Left renal pelvis (tissue), 4 donors: ENCODE measurements at places on chromosomes 12 and 14. TPM values are rescaled to one million over a fixed set of nuclear protein-coding genes. Genes with fewer than 3 reads are reported as not detected.

- DNase-seq = no peak
Measured at GRCh38 chr12:114757684-114758325, 73.8 kb upstream of the TBX3 start.

DNA sequence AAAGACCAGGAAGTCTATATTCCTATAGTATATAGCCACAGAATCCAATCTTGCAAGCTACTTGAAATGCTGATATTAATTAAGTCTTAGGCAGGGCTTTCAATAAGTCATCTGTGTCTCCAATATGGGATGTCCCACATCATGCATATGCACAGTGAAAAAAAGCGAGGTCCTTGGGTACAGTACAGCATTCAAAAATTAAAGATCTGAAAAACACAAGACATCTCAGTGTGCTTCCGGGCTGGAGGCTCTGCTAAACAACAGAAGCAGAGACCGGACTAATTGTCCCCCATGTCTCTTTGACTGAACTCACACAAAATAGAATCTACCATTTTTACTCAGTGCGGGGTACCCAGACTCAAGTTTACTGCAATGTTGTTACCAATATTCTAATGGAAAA is 156.0 kb downstream of the DAD1 start:
- DNase-seq = no peak

- no peak for DNase-seq
Measured at GRCh38 chr14:91751719-91752118, 19.8 kb upstream of the CATSPERB start.

DNA sequence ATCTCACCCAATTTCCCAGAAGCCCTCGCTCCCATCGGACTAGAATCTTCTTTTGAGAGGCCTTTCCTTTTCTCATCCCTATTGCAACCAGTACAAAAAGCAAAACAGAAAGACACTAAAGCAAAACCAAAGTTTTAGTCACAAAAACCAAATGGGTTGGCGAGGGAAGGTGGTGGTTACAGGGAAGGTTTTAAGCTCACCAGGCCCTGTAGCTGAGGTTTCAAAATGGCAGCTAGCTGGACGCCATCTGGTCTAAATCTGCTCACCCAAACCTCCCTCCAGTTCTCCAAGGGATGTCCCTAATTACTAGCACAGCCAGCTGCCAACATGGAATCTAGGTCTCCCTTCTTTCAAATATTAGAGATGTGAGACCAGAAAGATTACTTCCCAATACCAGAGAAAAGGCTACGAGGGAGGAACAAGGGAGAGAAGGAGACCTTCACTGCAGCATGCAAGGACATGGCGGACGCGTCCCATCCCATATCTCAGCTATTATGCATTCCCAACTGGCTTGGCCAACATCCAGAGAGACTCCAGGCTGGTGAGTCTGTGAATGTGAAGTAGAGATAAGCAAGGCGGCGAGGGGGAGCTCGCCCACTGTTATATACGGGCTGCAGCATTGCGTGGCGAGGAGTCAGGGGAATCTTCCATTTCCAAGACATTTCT is 70.8 kb downstream of the DPF3 start:
- DNase-seq = no peak

GRCh38 chr14:49989966-49990365 is 97.1 kb downstream of the ARF6 start:
- DNase-seq = no peak

GRCh38 chr14:23568021-23568599 is 519 bp upstream of the AP1G2 start:
- no peak for DNase-seq

- DNase-seq = no peak
Measured at GRCh38 chr12:3959799-3960560, 86.8 kb upstream of the PARP11 start.

DNA sequence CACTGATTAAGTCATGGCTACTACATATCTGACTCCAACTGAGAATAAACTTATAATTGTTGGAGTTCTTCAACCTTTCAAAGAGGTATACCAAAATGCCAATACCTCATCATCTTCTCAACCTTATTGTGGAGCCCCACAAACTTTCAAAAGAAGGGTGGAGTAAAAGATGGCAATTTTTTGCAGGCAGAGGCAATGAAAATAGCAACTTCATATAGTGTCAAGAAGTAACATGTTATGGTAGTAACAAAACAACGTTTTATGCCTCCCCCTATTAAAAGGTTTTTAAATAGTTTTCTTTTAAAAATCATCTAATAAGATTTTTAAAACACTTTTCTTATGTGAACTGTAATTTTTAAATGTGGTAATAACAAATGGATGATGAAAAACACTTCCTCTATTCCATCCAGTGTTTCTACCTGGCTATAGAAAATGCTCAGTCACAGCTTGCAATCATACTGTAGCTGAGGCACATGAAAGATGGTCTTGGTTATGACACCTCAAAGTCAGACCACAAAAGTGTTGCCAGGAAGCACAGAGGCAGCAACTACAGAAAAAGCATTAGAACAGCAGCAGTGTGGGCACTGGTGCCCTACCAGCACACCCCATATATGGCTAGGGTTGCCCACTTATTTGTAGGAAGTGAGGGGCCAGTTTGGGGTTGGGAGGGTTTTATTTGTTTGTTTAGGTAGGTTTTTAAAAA is 7.0 kb downstream of the PPP1R12A start:
- DNase-seq = no peak

GRCh38 chr14:68548194-68549076 is 244.4 kb downstream of the ZFP36L1 start:
- DNase-seq = peak; percentile 98

GRCh38 chr12:124251186-124251585 is 43.7 kb upstream of the RFLNA start:
- DNase-seq = no peak

DNA sequence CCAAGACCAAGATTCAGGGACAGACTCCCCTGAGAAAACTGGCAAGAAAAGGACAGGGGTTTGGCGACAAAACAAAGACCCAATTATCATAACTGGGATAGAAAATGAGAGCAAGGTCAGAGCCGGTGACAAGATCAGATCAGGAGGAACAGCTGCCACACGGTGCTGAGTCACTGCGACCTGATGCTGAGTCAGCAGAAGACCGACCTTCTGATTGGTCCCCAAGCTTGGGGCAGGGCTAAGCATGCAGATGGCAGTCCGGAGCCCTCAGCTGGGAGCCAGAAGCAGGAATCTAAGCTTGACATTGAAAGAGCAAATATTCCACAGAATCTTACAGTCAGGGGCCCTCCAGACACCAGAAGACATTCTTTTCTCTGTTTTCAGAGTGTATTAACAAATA is 19.1 kb upstream of the ARMH4 start:
- DNase-seq = no peak

DNA sequence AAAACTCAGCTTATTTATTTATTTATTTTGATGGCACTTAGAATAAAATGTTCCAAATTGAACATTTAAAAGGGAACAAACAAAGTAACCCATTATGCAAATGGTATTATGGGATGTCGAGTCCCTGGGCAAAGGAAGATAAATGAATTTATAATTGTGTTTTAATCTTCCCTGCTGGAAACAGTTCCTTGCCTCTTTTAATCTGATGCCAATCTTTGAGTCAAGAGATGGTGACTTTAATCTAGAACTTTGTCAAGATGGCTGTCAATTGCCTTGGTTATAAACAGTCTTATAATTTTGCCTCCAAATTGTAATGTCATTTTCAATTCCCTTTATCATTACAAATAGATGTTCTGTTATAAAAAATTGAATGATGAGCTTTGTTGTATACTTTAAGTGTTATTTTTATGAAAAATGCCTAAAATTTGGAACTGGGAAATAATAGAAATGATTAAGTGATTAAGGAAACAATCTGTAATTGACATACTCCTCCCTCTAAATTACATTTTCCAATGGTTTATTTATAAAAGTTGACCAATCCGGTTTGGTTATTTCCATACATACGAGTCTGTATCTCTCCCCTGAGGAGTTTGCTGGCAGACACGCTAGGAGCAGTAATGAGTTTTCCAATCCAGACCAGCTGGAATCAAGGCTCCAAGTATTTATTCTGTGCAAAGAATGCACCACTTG is 134.9 kb upstream of the FRMD6 start:
- DNase-seq = no peak

GRCh38 chr14:28613532-28613931 is 153.1 kb upstream of the FOXG1 start:
- DNase-seq = no peak

DNA sequence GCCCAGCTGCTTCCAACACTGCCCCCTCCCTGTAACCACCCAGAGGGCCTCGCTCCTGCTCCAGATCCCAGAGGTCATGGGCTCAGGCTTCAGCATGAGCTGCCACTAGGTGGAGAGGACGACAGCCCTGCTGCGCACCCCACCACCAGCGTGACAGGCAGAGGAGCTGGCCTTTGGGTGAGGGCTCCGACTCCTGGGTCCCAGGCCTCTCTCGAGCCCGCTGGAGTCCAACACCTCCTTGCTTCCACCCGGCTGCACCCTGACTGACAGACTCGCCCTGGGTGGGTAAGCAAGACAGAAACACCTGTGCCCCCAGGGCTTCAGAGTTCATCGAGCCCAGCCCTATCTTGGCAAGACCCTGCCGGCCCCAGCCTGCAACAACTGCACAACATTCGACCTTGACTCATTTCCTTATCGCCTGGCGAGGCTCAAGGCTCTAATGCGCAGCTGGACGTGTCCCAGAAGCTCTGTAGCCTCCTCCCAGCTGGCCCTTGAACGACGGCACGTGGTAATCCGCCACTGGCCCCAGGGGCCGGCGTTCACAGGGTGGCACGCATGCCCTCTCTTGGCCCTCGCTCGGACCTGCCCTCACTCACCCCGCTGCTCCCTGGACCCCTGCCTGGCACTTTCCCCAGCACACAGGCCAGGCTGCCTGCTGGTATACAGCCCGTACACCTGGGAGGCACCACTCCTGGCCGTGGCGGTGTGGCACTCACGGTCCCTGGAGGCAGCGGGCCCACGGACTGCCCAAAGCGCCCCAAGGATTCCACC is 28.0 kb downstream of the VPS37B start:
- no peak for DNase-seq

- DNase-seq = no peak
Measured at GRCh38 chr12:97609957-97610356, 147.4 kb downstream of the RMST start.

- DNase-seq = no peak
Measured at GRCh38 chr12:112710414-112710813, 81.1 kb upstream of the RPH3A start.

GRCh38 chr14:52076334-52076733 is 7.5 kb upstream of the NID2 start:
- no peak for DNase-seq

Gene HSP90B1
- polyA plus RNA-seq = 883 TPM

Gene SENP1
- polyA plus RNA-seq = 26.0 TPM

Gene AICDA
- 0.27 TPM for polyA plus RNA-seq

Gene CCDC196
- polyA plus RNA-seq = 0.14 TPM

Gene KLRK1
- polyA plus RNA-seq = 1.0 TPM

Gene SLC17A8
- polyA plus RNA-seq = 0.31 TPM

Gene PMCH
- 1.3 TPM for polyA plus RNA-seq

Gene B3GNT4
- polyA plus RNA-seq = 1.6 TPM

Gene TMEM121
- polyA plus RNA-seq = 2.8 TPM
